IMR-90 (cell line): ENCODE measurements at places on chromosomes 7 and 10. TPM values are rescaled to one million over a fixed set of nuclear protein-coding genes. Genes with fewer than 3 reads are reported as not detected.
A peak's percentile ranks its signal among the peaks of the same experiment; 100 is the strongest.

- DNase-seq, result no peak
Observed at GRCh38 chr10:29541422-29542210, 93.2 kb downstream of the SVIL start.

DNA sequence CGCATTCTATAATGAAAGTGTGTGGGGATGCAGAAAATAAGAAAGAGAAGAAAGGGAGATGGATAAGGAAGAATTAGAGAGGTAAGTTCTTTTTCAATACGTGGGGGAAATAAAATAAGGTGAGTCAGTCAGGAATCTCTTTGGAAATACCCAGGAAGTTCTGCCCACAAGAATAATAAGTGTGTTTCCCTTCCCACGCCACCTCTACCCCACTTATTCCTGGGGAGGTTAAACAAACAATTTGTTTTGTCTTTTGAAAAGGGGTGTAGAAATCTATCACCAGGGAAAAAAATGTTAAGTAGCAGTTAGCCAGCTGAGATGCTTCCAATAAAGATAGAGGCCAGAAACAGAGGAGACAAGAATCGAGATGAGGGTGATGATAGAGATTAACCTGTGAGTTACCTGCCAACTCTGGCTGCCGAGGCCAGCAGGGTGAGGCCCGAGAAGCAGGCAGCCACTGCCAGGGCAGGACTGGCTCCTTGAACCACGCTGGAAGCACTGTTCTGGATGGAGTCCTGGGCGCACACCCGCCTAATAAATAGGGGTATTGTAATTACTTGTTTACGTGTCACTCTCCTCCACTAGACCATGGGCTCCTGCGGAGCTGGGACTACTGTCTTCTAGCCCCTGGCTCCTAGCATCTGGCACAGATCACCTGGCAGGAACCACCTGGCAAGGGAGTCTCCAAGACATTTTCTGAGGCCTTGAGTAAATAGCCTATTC is 191.3 kb downstream of the FGFR2 start:
- no peak for DNase-seq

- DNase-seq, result peak; percentile 51
Observed at GRCh38 chr7:664997-665735, 61.3 kb upstream of the DNAAF5 start.

DNA sequence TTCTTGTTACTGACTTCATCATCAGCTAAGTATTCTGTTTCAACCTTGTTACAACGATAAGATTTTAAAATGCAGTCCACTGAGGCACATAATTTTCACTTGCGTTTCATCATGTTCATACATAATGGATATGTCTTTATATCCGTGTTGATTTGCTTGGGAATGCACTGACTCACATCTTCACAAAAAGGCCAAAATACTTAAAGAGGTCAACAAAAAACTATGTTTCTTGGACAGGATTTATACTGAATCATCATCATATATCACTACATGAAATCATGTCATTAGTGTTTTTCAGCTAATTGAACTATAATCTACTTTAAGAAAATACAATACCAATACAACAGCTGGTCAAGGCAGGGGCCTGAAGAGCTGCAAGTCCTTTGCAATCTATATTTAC is 324.5 kb upstream of the KLF6 start:
- DNase-seq, result peak; percentile 66

- DNase-seq, result no peak
Observed at GRCh38 chr7:149295481-149295850, 33.5 kb downstream of the ZNF783 start.

DNA sequence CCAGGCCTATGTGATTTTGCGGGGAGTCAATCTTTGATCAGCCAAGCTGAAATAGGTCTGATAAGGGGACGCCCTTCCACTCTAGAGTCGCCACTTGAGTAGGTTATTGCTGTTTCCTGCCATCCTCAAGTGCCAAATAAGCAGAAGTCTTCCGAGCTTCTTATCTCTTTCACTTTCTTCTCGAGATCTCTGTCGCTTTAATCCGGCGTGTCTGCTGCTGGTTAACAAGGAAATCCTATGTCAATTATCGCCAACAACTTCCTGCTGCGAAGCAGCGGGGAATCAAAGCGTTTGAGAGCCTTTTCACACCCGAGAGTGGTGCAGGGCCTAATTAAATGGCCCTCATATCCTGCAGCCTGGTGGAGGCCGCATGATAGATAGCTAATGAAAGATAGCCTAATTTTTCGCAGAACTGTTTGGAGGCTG is 215.9 kb downstream of the RAB11FIP2 start:
- no peak for DNase-seq

GRCh38 chr10:61001731-61002122 is 57.7 kb upstream of the RHOBTB1 start:
- DNase-seq, result no peak

DNA sequence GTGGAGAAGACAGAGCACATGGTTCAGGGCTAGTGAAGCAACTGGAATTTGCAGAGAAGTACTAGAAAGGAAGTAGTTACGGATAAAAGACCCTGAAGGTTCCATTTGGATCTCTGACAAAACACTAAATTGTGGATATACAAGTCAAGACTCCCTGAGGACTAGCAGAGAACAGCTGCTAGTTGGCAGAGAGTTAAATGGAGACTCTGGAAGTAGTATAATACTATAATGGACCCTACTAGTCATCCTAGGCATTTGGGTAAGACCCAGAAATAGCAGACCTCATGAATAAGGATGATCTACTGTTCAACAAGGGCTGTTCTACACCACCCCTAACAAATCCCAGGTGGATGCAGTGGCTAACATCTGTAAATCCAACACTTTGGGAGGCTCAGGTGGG is 19.1 kb downstream of the MCMBP start:
- DNase-seq, result no peak

DNA sequence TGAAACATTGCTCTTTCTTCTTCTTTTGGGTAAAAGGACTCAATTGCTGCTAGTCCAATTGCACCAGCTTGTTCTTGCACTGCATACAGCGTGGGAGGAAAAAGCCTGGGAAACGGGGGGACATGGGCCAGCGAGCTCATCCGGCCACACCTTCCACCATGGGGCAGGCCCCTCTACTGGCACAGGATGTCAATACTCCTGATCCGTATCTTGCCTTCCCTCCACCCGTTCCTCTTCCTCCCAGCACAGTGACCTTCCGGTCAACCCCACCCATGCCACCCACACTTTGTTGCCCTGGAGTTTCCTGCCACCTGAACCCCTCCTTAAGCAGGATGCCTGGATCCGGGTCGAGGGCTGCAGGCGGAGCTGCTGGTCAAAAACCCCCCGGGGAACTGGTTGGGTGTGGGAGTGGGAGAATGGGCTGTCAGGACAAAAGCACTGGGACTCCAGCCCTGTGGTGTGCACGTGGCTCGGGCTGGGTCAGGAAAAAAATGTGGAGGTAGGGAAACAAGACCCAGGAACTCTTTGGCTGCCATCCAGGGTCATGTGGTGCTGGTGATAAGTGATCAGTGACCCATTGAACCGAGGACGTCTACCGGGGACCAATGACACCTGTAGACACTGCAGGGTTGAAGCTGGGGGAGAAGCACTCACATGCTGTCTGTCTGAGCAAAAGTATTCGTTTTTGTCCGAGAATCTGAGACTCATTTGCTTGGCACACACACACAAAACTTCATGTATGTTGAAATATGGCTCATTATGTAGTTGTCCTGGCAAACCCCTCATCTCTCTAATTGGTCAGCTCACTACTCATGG is 8.1 kb downstream of the IL2RA start:
- no peak for DNase-seq

GRCh38 chr10:70541736-70542564 is 60.6 kb downstream of the PRF1 start:
- no peak for DNase-seq

- peak; percentile 39 for DNase-seq
Observed at GRCh38 chr10:51860257-51860656, 160.9 kb upstream of the CSTF2T start.

DNA sequence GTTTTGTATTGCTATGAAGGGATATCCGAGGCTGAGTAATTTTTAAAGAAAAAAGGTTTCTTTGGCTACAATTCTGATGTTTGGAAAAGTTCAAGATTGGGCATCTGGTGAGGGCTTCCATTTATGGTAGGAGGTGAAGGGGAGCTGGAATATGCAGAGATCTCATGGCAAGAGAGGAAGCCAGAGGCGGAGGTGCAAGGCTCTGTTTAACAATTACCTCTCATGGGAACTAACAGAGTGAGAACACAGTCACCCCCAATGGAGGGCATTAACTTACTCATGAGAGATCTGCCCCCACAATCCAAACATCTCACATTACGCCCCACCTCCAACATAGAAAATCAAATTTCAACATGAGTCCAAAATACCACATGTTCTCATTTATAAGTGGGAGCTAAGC is 62.0 kb downstream of the AKR1D1 start:
- DNase-seq, result no peak

DNA sequence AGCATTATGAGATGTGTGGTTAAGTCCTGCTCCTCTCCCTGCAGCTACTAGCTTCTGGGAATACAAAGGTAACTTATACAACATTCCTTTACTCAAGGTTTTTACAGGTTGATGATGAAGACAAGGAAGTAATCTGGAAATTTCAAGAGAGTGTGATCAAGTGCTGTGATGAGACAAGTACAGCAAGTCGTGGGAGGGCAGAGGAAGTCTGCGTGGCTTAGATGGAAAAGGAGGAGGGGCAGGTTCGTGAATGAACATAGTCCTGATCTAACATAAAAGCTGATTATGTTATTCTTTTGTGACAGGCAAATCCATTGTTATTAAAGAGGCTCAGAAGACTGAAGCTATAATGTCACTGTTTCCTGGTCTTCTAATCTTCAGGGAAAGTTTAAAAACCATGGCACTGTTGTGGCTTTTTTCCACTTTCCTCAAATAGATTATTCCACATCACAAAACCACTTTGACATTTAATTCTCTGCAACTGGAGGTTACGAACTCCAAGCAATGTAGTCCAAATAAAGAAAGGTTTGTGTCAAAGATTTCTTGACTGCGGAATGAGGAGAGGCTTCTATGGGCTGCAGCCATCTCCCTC is 84.1 kb downstream of the CPXM2 start:
- DNase-seq, result no peak

DNA sequence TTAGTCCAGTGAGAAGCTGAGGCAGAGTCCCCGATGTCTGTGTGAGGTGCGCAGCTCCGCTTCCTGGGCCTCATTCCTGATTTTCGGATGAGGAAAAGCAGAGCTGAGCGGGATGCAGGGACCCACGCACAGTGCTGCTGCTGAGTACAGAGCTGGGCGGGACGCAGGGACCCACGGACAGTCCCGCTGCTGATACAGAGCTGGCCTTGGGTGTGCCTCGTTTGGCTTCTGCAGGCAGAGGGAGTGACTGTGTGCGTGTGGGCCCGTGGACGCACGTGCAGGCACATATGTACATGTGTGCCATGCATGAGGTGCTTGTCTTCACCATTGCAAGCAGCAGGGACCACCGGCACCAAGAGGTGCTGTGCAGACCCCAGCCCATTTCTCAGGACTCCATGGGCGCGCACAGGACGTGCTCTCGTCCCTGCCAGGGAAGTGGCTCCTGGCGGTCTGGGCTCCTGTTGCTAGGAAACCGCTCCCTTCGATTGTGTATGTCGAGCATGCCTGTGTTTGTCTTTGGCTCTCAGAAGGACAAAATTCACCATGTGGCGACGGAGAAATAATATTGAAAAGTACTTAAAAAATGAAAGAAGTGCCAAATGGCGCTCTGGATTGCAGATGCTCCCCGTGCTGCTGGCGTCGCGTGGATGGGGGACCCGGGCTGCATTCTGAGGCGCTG is 303.8 kb upstream of the MKI67 start:
- DNase-seq, result no peak

DNA sequence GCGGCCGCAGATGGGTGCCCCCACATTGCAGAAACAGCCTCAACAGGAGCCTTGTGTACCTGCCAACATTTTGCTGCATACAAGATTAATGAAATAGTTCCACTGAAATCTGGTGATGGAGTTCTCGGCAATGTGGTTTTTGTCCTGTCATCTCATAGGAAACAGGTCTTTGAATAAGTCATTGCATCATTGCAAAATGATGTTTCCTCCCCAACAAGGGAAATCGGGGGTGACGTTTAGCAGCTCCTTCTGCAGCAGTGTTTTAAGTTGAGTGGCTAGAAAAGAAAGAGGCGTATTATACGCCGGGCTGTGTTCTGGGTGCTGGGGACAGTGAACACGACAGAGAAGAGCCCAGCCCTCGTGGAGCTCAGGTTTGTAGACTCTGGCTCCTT is 177.0 kb downstream of the PRKAG2 start:
- DNase-seq, result peak; percentile 39

DNA sequence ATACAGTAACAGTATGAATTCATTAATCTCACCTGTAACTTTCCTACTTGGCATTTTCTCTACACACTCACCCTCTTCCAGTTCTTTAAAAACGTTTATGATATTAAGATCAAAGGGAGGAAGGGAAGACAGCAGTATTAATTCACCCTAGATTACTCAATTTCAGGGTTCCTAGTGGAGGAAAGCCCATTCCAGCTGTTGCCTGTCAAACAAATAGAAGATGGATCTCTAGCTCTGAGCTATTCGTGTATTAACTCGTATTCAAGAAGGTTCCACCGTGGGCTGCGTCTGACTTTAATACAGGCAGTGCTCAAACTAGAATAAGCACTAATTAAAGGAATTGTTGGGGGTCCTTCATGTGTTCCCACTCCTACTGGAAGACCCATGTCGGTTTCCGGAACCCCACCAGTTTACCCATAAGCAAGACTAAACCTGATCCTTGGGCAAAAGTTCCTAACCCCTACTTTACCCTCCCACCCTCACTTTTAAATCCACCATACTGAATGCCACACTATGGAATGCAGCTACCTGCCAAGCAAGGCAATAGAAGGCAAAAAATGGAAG is 2.1 kb downstream of the NANOS1 start:
- peak; percentile 43 for DNase-seq

GRCh38 chr10:49382826-49383225 is 13.1 kb downstream of the DRGX start:
- no peak for DNase-seq

DNA sequence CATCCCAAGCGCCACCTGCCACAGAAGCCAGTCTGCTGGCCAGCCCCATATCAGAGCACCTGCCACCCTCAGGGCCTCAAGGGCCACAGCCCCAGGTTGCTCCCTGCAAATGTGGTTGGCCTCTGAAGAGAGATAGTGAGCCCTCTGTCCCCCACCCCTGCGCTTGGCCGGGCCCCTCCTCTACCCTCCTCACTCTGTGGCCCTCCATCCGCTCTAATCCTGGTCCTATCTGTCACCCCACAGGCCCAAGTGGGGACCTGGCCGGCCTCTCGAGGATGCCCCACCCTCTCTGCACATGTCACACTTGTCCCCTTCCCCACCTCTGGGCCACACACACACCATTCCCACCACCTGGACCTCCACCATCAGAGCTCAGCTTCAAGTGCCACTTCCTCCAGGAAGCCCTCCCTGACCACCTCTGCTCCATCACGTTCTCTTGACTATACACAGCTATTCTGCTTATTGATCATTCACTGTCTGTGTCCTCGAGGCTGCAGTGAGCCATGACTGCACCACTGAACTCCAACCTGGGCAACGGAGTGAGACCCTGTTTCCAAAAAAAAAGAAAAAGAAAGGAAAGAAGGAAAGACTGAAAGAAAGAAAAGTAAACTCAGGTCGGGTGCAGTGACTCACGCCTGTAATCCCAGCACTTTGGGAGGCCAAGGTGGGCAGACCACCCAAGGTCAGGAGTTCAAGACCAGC is 42.4 kb downstream of the TNRC18 start:
- DNase-seq, result no peak

Gene PRF1
- not detected in 2 replicates for total RNA-seq

Gene PNLIP
- not detected in 2 replicates for total RNA-seq

Gene CAV1
- total RNA-seq, result 1,496 and 1,592 TPM in 2 replicates

Gene NUP205
- total RNA-seq, result 81.7 and 84.6 TPM in 2 replicates

Gene EN2
- total RNA-seq, result not detected in 2 replicates

Gene TMEM213
- total RNA-seq, result not detected in 2 replicates

Gene IFIT1B
- not detected in 2 replicates for total RNA-seq

Gene IFIT3
- total RNA-seq, result 7.3 and 7.8 TPM in 2 replicates

Gene SMKR1
- not detected in 2 replicates for total RNA-seq

Gene OR9A2
- not detected in 2 replicates for total RNA-seq

Gene ANLN
- 209 and 276 TPM in 2 replicates for total RNA-seq

Gene PITX3
- total RNA-seq, result not detected in 2 replicates
